Activated CD4-positive, alpha-beta memory T cell treated with anti-CD3 and anti-CD28 coated beads for 36 hours (primary cell): ENCODE measurements at places on chromosomes 6 and 20. TPM values are rescaled to one million over a fixed set of nuclear protein-coding genes. Genes with fewer than 3 reads are reported as not detected.

Gene WFDC10A
- total RNA-seq = not detected

GRCh38 chr6:47529734-47530133 is 52.1 kb downstream of the CD2AP start:
- H3K36me3 ChIP-seq = peaks cover 21% of the 10 kb centered on the region
- H3K4me1 ChIP-seq = peaks cover 16% of the 10 kb centered on the region
- no peaks in the 10 kb centered on the region for H3K27me3 ChIP-seq
- no peak for DNase-seq
- H3K27ac ChIP-seq = no peak overlapping the region

- no peaks in the 10 kb centered on the region for H3K27me3 ChIP-seq
- H3K4me3 ChIP-seq = no peak overlapping the region
- H3K36me3 ChIP-seq = no peaks in the 10 kb centered on the region
- no peak overlapping the region for H3K27ac ChIP-seq
- no peak for DNase-seq
Measured at GRCh38 chr6:101776919-101777350, 383.4 kb downstream of the GRIK2 start.

Gene CGA
- not detected for total RNA-seq
